ENCODE measurements at places on chromosomes 6 and 20.

- no peak for DNase-seq
These were observed 82.5 kb upstream of the MRPS10 start for GRCh38 chr6:42300185-42300584.

DNA sequence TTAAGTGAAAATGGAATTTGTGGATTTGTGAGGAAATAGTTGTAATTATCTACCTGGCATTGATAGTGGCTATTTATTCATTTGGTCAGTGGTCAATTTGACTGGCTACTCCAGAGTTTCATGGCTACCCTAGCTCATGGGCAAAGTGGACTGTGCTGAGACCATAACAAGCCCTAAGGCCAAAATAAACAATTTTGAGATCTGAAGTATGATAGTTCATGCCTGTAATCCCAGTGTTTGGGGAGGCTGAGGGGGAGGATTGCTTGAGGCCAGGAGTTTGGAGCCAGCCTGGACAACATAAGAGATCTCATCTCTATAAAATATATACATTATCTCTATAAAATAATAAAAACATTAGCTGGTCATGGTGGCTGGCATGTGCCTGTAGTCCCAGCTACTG is 311.7 kb downstream of the HIVEP2 start:
- DNase-seq, result no peak

GRCh38 chr20:42656130-42656529 is 533.6 kb downstream of the PTPRT start:
- no peak for DNase-seq

DNA sequence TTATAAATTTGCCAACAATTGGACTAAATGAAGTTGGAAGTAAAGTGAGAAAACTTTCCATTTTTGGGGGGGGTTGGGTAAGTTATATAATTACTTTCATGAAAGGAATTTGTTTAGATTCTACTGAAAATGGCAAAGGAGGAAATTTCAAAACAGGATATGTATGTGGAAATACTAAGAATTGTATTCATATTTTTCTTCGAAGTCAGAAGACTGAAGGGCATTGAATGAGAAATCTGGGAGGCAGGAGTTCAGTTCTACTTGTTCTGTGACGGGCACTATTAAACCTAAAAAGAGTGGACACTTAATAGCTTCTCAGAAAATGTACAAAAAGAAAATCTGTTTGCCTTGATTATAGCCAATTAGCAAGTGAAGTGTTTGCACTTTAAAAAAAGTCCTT is 114.7 kb downstream of the PRIM2 start:
- no peak for DNase-seq

- no peak for DNase-seq
These were observed 115.3 kb downstream of the COL12A1 start for GRCh38 chr6:75090576-75090975.

- no peak for DNase-seq
These were observed 220.2 kb downstream of the UST start for GRCh38 chr6:148967011-148967520.

DNA sequence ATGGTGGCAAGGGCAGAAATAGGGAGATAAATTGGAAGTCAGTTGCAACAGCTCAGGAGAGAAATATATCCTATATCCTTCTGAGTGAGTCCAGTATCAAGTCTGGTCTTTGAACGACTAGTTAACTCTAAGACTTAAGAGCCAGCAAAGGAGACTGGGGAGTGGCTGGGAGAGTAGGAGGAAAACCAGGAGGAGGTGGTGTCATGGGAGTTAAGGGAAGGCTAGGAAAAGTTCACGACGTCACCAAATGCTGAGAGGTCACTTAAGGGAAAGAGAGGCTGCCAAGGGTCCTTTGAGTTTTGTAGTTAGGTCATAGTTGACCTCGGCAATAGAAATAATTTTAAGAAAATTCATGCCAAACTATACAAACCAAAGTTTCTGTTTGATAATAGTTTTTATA is 25.1 kb downstream of the ACOT13 start:
- no peak for DNase-seq

DNA sequence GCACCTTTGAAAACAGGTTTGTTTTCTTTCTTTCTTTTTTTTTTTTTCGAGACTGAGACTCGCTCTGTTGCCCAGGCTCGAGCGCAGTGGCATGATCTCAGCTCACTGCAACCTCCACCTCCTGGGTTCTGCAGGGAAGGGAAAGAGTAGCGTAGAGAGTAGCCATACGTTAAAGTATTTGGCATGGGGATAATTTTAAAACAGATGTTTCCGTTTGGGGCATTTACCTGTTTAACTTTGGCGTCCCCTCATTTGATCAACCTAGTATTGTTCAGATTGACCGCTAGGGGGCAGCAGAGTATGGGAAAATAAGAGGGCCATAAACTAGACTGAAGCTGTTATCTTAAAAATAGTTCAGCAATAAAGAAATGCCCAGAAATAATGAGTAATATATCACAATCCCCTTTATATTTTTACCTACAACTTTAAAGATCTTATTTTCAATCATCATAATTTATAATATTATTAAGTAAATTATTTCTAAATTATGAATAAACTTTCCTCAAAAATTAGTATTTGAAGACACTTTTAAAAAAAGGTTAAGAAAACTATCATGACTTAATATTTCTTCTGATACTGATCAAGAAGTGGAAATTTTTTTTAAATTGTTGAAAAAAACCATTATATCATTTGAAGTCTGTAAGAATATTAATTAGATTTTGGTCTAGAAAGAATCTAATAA is 7.6 kb upstream of the TAAR9 start:
- DNase-seq, result peak; percentile 41

GRCh38 chr6:37324131-37325033 is 29.4 kb upstream of the RNF8 start:
- DNase-seq, result no peak

DNA sequence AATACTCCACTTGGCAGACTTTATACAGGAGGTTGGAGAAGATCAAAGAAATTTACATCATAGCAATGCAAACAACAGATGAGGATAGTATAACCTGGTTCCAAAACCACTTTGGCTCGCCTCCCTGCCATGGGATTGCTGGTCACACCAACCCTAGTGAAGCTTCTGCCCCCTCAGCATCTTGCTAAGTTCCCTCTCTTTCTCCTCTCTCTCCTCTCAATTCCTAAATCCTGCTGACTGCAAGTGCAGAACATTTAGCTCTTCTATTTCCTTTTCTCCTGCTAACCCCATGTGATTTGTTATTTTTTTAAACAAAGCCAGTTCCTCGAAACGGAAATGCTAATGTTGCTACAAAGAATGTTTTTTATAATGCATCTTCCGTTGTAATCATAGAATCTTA is 50.3 kb upstream of the LY86 start:
- no peak for DNase-seq

- DNase-seq, result no peak
These were observed 1.9 kb upstream of the MYT1 start for GRCh38 chr20:64162239-64162910.

- DNase-seq, result no peak
These were observed 46.0 kb downstream of the TFAP2A start for GRCh38 chr6:10368861-10369260.

DNA sequence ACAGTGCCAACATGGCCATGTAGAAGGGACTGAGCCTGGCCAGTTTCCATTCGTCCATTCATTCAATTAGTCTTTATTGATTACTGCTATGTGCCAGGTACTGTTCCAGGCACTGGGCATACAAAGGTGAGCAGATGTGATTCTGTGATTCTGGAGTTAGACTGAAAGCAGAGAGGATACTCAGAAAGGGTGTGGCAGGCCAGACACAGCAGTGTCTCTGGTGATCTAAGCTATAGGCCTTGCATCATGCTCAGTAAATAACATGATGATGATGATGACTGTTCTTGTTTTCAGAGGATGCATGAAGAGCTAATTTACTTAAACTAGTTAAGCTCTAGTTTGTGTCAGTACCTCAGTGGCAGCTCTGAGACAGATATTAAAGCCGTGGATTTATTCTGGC is 31.4 kb upstream of the FUCA2 start:
- no peak for DNase-seq

DNA sequence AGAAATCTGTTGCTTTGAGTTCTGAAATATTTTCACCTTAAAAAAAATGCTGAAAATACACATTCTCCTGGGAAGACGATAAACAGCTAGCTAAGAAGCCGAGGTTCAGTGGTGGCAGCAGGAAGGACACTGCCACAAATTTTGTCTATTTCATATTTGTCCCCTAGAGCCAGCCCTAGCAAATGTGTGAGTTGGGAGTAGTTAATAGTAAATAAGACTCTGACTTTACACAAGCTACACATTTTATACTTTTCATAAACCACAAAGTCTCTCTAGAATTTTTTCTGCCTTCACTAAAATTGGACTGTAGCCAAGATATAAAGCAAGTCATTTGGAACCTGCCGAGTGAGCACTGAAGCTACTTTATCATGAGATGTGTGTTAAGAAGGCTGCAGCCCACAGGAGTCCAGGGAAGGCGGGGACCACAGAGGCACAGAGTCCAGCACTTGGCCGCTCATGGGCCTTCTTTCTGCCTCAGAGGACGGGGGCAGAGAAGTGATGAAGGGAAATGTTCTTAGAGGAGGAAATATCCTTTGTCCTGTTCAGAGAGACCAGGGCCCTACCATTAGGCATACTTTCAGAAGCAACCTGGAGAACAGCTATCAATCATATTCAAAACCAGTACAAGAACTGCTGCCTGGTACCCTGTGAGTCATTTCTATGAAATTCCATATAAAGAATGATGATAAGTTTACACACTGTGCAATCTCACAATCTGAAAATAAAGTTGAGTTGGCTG is 241.7 kb upstream of the TAB2 start:
- no peak for DNase-seq

DNA sequence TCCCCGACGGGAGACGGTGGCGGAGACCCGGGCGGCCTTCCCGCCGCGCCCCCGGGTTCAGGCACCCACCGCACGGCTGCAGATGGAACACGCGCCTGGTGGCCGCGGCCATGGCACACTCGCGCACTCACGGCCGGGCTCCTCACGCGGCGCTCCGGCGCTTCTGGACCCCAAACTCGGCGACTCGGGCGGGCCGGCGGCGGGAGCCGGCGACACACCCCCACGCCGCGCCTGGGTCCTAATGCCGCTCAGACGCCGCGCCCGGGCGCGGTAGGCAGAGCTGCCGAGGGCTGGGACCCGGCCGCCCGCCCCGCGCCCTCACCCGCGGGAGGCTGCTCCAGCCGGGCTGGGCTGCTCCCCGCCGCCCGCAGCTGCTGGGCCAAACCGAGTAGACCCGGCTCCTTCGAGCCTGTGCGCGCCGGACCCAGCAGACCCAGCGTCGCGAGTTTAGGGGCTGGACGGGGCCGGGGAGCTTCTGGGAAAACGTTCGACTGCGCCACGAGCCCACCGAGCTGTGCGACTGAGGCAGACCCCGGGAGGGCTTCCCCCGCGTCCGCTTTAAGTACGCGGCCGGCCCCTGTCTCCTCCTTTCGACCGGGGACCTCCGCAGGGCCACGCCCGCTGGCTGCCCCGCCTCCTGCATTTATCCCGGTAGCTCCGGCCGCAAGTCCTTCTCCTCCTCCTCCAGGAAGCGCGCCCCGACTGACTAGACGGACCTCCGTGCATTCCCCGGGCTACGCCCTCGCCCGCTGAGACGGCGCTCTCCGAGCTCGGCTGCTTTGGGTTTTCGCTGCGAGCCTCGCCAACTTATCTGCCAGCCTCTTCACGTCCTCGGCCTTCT is at the start of gene SLC4A11:
SLC4A11 (minus strand) TSS at position 165 of the 841 bp plus-strand sequence; CDS start at position 112, 53 bp downstream.
- DNase-seq, result no peak

DNA sequence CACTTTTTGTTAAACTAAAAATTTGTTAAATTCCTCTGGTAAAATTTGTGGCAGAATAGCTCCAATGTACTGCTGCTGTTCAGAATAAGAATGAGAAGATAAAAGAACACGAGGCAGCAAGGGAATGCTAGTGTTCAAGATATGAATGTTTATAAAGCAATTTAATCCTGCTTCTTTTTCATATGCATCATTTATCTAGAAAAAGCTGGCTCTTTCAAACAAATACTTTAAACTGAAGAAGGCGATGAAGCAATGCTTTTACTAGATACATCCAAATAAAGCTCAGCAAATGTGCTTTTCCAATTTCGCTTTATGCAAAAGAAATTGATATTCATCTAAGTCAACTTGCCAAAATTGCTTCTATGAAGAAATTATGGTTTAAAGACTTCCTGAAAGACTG is 66.5 kb downstream of the COL9A1 start:
- DNase-seq, result no peak

GRCh38 chr6:121868206-121868605 is 432.8 kb downstream of the GJA1 start:
- DNase-seq, result no peak

- DNase-seq, result peak; percentile 82
These were observed 305.3 kb downstream of the CLIC5 start for GRCh38 chr6:45710304-45710821.

- peak; percentile 55 for DNase-seq
These were observed 523 bp downstream of the CDS2 start for GRCh38 chr20:5127204-5127858.

DNA sequence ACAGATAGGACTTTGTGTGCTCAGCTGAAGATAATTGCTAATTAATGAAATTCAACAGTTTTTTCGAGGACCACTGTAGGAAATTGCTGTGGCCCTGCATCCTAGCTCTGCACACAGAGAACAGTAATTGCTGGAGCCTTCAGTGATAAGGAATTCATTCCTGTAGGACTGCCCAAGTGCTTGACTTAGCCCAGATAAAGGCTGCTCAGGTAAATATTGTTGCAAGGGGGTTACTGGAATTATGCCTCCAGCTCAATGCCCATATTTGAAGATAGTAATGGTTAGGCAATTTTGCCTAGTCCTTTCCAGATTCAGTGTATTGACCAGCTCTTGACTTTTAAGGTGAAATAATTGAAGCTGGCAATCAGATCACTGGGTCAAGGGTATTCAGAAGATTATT is 122.9 kb downstream of the SLC24A3 start:
- no peak for DNase-seq

DNA sequence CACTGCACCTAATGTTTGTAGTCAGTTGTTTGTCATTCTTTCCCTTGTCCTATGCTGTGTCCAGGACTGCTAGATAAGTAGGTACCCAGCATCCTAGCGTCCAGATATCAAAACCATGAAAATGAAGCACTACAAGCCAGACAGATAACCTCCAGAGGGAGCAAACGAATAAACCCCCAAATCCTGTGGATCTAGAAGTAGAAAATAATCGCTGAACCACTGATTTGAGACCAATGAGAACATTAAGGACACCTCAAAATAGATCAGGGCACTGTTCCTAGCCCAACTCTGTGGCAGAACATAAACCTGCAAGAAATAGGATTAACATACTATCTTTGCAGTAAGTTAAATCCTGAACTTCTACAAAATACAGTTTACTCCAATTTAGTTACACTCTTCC is 1.1 kb upstream of the KLHL32 start:
- DNase-seq, result no peak

DNA sequence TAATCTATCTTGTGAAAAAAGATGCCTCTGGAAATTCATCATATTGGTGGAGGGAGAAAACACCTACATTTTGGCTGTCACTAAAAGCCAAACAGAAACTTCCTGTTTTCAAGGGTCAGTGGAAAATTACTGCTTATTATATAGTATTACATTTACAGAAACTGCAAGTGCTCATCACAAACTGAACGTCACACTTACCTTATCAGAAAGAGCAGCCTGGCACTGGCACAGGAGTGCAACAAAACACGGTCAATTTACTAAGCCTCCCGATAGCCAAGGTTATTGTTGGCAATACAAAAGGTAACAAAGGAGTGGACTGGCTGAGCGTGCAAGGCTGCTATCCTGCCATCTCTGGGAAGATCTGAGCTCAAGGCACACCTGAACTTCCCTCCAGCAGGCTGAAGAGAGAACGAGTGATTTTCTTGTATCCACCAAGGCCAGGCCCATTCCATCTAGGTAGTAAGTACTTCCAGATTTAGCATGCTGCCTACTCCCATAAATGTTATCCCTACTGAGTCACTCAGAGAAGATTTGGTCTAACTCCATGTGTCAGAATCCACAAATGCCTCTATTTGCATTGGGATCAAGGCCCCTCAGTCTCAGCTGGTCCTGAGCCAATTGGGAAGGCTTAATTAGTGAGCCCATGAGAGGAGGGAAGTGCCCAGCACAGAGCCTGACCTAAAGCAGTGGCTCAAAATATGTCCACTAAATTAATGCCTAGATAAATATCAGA is 399.8 kb downstream of the BTBD9 start:
- DNase-seq, result no peak
